ENCODE measurements at places on chromosomes 1 and 21. TPM values are rescaled to one million over a fixed set of nuclear protein-coding genes. Genes with fewer than 3 reads are reported as not detected.

DNA sequence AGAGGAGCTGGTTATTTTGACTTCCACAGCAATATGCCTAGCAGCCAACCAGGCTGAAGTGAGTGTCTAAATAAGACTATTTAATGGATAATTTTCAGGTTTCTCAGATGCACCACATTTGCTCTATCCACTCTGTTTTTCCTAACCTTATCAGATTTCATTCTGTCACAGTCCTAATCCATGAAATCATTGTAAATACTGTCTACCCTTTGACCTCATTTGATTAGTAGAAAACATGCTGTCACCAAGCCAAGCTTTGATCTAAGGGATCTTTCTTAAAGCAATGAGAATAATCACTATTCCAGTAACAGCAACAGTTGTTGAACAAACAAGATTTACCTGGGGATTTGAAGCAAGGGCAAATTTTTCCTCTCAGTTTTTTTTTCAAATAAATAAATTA is 595.6 kb downstream of the LTN1 start:
- no peak for DNase-seq

- DNase-seq, result no peak
These were observed 37.3 kb downstream of the NENF start for GRCh38 chr1:212470059-212470458.

DNA sequence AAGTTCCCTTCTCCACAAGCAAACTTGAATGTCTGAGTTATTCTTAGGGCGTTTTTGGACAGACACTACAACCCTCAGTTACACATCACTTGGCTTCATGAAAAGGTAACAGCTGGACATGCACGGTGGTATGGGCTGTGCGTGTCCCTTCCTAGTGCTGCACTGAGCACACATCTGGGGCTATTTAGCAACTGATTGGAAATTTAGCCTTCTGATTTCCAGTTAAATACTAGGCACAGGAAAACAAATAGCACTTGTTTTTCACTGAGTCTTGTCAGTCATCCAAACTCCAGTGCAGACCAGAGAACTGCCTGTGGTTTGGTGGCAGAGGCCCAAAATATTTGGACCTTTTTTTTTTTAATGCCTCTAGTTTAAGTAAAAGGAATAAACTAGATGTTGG is 134.7 kb downstream of the TGFBR3 start:
- DNase-seq, result no peak

- DNase-seq, result no peak
These were observed 163.4 kb upstream of the USP24 start for GRCh38 chr1:55378582-55378981.

GRCh38 chr1:91075233-91076135 is 53.6 kb upstream of the ZNF644 start:
- no peak for DNase-seq

The CHI3L2 gene
- total RNA-seq, result 3.4 TPM

Measured in type B pancreatic cell (in vitro differentiated cells).